ENCODE measurements at places on chromosomes 2 and 18.

DNA sequence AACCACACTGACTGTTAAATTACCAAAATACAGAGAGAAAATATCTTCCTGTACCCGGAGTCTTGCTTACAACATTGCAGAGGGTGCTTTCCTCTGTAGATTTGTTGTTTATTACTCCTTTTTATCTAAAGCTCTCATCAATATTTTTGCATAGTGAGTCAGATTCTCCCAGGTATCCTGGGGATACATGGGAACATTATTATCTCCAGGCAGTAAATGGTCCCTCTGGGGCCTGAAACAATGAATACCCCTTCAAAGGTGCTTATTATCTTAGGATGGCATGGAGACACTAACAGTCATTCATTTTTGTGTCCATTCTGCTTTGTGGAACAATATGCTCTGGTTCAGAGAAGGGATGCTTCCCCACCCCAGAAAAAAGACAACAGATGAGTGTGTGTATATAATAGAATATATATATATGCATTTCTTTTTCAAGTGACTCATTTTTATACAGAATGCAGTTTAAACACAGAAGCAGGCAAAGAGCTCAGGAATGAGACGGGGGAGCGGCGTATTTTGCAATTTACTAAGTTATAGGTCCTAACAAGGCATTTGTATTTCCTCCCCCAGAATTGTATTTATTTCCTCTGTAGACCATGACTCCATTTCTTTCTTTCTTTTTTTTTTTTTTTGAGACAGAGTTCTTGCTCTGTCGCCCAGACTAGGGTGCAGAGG is 424.8 kb upstream of the ZEB2 start:
- no peak for DNase-seq

DNA sequence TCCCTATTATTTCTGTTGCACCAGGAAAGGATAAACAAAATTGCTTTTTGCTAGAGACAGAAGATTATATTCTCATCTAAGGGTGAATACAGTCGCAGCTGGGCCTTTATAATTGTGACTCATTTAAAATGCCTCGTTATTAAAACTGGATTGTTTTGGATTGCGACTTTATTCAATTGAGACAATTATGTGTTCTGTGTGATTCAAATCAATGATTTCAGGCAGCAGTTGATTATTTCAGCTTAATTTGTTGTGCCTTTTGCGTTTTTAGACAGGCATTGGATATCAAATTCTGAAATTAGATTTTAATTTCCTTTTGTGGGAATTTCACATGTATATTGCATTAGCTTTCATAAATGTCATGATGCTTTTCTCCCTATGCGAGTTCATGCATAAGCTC is 778.1 kb upstream of the SOX11 start:
- DNase-seq: no peak

DNA sequence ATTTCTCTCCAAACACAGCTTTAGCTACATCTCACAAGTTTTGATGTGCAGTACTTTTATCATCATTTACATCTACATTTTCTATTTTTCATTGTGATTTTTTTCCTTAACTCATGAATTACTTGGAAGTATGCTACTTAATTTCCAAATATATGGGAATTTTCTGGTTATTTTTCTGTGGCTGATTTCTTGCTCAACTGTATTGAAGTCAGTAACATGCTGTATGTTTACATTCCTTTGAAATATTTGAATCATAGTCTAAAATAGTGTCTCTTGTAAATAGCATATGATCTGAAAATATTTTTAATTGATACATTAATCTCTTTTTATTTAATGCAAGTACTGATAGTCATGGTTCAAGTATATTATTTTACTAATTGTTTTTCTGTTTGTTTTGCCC is 26.0 kb upstream of the GALNT5 start:
- no peak for DNase-seq

- peak; percentile 86 for DNase-seq
Measured at GRCh38 chr2:98731041-98731893, at the start of gene MGAT4A. TSS of gene MGAT4A (minus strand) at chr2:98731132. CDS start at chr2:98726332, 4,800 bp downstream.

- no peak for DNase-seq
Measured at GRCh38 chr18:62987055-62987830, 271.9 kb downstream of the PHLPP1 start.

DNA sequence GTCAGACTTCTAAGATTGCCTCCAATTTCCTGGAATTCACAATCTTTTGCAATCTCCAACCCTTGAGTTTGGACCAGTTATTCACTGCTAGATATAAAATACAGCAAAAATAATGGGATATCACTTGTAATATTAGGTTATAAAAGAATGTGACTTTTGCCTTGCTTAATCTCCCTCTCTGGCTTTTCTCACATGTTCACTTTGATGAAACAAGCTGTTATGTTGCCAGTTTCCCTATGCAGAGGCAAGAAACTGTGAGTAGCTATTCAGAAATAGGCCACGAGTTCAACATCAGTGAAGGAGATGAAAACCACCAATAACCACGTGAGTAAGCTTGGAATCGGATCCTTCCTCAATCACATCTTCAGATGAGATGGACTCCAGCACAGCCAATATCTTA is 842.7 kb downstream of the RNF144A start:
- no peak for DNase-seq

GRCh38 chr2:48529676-48530032 is 300 bp upstream of the STON1 start:
- no peak for DNase-seq

DNA sequence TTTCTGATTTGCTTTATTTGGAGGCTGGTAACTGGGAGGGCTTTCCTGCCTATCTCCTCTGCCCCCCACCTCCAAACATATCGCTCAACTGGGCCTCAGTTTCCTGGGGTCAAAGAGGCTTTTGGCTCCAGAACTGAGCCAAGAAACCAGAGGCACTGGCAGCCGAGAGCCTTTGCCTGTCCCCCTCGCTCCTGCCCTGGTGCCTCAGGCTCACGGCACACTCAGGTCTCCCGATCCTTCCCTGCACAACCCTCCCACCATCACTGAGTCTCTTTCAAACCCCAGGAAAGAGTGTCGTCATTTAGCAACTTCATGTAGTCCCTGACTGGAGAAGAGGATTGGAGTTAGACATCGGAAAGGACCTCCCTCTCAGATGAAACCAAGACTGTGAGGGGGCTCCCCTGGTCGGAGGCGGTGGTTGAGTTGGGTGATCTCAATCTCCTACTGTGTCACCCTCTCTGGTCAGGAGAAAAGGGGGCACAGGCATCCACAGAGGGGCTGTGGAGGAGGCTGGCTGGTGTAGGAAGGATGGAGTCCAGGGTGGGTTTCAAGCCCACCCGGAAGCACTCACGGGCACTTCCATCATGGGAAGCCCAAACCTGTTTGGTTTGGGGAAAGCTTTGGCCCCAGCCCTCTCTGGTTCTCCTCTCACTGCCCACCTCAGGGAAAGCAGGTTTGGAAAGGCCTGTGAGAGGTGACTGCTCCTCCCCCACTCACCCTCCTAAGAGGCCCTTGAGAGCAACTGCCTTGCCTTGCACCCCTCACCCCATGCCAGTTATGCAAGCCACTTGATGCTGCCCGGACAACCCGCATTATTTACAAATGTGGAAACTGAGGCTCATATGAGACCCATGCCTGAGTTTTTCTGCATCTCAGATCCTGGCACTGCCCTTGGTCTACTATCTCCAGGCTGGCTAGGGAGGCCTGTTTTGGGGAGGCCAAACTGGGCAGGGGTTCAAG is 62.3 kb downstream of the TNS1 start:
- DNase-seq: no peak

DNA sequence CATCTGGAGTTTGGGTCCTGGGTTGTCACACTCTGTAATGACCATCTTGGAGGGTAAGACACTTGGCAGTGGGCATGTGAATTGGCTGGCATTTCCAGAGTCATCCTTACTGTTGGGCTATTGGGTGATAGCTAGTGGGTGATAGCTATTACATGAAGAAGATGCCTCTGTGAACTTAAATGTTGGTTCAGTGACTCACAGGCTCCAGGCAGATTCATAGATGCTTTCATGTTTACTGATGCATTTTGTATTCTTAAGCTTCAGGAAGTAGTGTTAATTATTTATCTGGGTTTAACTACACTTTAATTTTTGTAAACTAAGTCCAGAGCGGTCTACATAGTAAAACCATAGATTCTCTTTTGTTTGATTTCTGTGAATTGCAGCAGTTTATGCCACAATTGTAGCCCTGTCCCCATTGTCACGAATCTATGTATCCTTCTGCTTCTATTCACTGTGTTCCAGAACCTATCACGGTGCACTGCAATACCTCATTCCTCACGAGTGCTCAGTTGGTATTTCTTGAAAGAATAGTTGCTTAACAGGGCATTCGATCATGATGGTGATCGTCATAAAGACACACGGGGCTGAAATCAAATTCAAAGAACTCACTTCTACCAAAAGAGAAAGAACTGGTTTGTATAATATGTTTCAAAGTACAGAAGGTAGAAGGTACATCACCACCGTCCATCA is 79.7 kb downstream of the GBX2 start:
- DNase-seq: no peak

DNA sequence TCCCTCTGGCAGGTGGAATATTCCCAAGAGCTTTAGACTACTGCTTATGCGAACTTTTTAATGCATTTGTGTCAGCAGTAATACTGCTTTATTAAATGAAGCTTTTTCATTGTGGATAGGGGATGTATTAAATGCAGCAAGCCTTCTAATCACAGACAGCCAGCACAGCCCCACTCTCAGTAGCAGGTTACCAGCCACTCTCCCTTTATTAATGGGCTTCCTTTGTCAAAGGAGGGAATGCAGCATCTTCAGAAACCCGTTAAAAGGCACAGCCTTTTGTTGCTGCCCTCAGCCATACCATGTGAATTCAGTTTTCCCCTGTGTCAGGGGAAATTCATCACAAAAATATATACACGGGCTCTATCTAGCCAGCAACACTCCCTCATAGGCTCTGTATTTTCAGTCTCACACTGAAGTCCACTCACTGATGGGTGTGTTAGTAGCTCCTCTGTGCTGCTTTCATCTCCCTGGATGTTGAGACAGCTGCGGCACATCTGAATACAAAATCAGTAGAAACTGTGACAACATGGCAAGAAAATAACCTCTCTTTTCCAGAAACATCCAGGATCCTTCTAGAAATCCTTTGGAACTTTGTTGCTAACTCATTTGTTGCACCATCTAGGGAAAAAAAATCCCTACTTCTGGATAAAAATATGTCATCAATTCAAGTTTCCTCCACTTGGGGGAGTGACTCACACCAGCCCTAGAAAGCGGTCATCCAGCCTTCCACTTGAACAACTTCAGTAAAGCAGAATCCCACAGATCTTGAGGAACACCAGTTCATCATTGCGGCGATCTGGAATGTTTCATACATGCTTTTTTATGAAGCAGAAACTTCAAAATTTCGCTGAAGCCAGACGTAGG is 48.4 kb downstream of the LRRTM1 start:
- DNase-seq: no peak

GRCh38 chr2:73089270-73090030 is 17.9 kb upstream of the SFXN5 start:
- no peak for DNase-seq

- DNase-seq: no peak
Measured at GRCh38 chr2:99608861-99609260, 119.0 kb upstream of the REV1 start.

GRCh38 chr2:190215620-190216019 is 104.0 kb downstream of the HIBCH start:
- no peak for DNase-seq

- no peak for DNase-seq
Measured at GRCh38 chr2:160730296-160730995, 236.8 kb upstream of the RBMS1 start.

- DNase-seq: no peak
Measured at GRCh38 chr18:59898609-59899297, 1.0 kb upstream of the PMAIP1 start.

- peak; percentile 13 for DNase-seq
Measured at GRCh38 chr2:10079266-10079869, 843 bp downstream of the CYS1 start.

GRCh38 chr2:39631718-39632117 is 34.0 kb upstream of the TMEM178A start:
- DNase-seq: no peak

GRCh38 chr2:1717113-1717512 is 27.2 kb downstream of the PXDN start:
- no peak for DNase-seq

GRCh38 chr2:21009662-21010225 is 34.1 kb downstream of the APOB start:
- DNase-seq: no peak

DNA sequence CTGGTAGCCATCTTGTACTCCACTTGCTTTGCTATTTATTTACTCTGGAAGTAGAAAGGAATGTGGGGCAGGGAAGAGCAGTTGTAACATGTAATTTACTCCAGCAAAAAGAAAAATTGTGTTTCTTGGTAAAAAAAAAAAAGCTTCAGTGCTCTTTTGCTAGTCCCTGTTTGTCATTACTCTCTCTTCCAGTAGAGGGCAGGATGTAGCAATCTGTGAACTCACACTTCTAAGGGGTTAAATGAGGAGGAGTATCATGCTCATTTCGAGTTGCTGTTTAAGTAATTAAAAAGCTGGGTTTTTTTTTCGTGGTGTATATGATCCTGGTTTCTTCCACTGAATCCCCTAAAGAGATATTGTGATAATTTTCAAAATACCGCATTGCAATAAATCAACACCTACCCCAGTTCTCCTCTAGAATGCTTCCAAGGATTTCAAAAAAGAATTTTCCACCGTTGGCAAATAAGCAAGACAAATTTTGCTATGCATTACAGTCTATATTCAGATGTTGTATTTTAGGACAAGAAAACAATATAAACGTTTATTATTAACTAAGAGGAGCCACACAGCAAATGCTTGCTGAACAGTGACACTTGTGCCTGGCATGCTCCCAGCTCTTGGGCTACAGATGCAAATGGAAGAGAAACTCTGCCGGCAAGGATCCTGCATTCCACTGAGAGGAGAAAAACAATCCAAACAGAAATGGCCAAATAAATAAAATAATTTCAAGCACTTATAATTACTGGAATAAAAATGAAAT is 261.6 kb downstream of the ASXL3 start:
- no peak for DNase-seq

DNA sequence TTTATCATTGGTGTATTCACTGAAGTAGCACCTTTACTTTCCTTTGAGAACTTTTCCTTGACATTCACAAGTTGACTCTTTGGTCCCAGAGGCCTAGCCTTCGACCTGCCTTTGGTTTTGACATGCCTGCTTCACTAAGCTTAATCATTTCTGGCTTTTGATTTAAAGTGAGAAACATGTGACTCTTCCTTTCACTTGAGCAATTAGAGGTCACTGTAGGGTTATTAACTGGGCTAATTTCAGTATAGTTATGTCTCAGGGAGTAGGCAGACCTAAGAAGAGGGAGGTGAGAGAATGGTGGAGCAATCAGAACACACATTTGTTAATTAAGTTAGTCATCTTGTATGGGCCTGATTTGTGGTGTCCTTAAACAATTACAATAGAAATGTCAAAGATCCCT is 1040.7 kb upstream of the SLC39A10 start:
- no peak for DNase-seq

- DNase-seq: no peak
Measured at GRCh38 chr18:63613420-63613819, 26.3 kb downstream of the SERPINB13 start.

GRCh38 chr2:206873423-206873822 is 65.9 kb upstream of the CPO start:
- DNase-seq: no peak

GRCh38 chr2:173934895-173935294 is 30.3 kb downstream of the SP3 start:
- no peak for DNase-seq

GRCh38 chr18:23588836-23589560 is 2.7 kb upstream of the NPC1 start:
- no peak for DNase-seq

GRCh38 chr18:10937743-10938640 is 211.4 kb downstream of the PIEZO2 start:
- DNase-seq: no peak

All from activated naive CD8-positive, alpha-beta T cell treated with anti-CD3 and anti-CD28 coated beads for 36 hours (primary cell).